ENCODE measurements at places on chromosomes 4 and X.

DNA sequence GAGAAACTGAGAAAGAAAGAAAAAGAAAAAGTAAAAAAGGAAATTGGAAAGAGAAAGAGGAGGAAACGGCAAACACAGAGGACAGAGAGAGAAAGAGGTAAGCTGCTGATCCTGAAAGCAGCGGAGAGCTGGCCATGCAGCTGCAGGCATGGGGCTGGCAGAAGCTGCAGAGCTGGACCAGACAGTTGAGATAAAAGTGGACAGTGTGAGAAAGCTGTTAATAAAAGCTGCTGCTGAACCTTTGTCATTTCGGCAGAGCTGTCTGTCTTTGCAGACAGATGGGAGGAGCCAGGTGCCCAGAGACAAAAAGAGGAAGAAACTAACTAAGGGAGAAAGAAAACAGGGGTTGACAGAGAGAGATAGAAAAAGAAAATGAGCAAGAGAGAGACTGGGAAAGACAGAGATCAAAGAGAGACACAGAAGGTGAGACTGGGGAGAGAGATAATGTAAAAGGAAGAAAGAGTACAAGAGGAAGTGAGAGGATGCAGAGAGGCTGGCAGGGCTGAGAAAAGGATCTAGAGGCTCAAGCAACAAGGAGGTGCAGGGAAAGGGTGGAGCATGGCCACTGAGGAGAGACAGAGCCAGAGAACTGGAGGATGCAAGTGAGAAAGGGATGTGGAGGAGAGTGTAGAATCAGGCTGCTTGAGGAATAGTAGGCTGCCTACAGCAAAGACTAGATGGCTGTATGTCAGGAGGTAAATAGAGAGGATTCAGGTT, 376.8 kb upstream of the FGF16 start:
- DNase-seq, result no peak

GRCh38 chr4:179097741-179098140, 1655.5 kb upstream of the AGA start:
- no peak for DNase-seq

DNA sequence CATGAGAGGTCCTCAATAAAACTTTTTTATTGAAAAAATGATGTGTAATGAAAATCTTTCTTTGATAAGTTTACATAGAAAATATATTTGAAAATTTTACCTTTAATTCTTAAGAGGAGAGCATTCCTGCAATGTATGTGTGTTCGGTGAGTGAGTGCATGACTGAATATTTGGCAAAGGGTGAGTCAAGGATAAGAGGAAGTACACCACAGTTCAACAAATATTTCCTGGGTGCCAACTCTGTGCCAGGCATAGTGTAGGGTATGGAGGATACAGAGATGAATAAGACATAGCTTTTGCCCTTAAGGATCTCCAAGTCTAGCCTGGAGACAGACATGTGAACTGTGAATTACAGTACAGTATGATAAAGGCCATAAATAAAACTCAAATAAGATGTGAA, 84.7 kb upstream of the GPR101 start:
- no peak for DNase-seq

DNA sequence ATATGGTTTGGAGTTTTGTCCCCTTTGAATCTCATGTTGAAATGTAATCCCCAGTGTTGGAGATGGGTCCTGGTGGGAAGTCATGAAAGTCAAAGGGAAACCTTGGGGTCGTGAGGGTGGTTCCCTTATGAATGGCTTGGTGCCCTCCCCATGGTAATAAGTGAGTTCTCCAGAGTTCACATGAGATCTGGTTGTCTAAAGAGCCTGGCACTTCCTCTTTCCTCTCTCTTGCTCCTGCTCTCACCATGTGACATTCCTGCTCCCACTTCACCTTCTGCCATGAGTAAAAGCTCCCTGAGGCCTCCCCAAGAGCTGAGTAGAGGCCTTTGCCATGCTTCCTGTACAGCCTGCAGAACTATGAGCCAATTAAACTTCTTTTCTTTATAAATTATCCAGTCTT, 5.5 kb upstream of the IL15 start:
- no peak for DNase-seq
